ENCODE measurements at places on chromosomes 12 and 14.

DNA sequence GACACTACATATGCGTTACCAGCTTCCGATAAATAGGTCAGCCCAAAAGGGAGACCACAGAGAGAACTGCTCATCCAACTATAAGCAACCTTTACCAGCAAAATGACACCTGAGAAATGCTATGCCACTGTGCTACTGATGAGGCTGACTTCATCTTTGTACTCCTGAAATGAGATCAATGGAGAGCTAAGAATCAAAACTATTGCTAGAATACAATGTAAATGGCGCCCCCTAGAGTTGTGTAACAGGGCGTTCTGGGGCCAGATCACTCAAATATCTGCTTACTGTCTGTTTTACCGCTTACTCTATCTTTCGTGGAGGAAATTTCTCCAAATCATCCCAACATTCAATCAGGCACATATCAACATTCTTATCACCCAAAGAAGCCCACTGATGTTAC lies 4.6 kb downstream of the ZNF384 start:
- peak; percentile 60 for DNase-seq

GRCh38 chr12:115897729-115898128 lies 379.8 kb downstream of the MED13L start:
- no peak for DNase-seq

- DNase-seq: no peak
These were observed 66.6 kb upstream of the FAR2 start for GRCh38 chr12:29082522-29082921.

DNA sequence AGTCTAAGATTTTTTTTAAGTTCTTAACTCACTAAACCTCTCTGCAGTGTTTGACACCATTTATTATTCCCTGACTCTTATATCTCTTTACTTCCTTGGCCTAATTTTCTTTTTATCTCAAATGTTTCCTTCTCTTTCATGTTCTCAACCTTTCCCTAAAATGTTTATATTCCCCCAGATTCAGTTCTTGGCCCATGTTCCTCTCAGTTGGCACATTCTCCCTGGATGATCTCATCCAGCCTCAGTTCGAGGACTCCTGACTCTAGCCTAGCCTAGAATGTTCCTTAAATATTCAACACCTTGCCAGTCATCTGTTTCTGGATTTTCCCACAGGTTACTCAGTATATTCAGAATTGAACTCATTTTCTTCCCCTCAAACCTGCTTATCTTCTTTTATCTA lies 81.3 kb downstream of the SCN8A start:
- DNase-seq: no peak

- DNase-seq: no peak
These were observed 78.3 kb downstream of the LGMN start for GRCh38 chr14:92670160-92670559.

DNA sequence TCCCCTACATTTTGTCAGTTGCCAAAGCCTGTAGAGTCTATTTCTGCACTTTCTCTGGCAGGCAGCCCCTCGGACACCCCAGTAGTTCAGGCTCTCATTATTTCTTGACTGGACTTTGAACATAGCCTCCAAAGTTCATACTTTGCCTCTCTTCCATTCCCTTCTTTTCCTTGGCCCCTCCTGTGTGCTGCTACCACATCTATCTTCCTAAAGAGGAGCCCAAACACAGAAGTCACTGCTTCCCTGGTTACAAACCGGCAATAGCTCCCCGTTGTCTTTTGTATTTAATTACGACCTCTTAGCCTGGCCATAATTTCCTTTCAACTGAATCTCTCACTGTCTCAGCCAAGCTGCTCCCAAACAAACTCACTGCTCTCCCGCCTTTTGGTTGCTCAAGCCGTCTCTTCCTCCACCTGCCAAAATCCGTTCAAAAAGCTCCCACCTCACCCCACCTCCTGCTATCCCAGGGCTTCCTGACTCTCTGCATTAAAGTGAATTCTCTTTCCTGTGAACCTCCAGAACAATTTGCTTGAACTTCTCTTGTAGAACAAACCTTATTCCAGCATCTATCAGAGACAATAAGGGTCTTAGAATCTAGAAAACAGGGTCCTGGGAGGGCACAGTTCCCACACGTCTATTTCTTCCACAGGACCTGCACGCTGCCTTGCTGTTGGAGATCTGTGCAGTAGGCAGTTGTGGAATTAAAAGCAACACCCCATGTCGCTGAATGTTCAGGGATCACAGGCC lies 46.9 kb downstream of the PRMT8 start:
- no peak for DNase-seq

DNA sequence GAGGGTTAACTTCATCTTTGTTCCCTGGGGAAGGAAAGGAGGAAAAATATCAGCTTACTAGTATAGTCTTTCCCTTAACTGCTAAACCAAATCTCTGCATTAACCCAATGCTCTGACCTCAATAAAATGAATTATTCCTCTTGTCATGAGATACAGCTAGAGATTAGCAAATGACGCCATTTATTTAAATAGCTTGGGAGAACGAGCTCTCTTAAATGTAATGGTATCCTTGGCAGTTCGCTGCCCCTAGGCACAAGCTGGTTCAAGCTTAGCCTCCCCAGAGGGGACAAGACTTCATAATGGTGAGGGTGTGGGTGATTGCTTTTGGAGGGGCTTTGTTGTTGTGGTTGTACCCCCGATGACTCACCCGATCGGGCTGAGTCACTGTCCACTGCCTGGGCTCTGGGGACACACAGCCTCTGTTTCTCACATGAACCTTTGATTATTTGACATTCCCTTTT lies 19.6 kb downstream of the FNTB start:
- DNase-seq: no peak

GRCh38 chr14:101249676-101250036 lies 311.6 kb upstream of the DIO3 start:
- DNase-seq: no peak

- no peak for DNase-seq
These were observed 1.6 kb downstream of the SLC16A7 start for GRCh38 chr12:59597385-59597781.

DNA sequence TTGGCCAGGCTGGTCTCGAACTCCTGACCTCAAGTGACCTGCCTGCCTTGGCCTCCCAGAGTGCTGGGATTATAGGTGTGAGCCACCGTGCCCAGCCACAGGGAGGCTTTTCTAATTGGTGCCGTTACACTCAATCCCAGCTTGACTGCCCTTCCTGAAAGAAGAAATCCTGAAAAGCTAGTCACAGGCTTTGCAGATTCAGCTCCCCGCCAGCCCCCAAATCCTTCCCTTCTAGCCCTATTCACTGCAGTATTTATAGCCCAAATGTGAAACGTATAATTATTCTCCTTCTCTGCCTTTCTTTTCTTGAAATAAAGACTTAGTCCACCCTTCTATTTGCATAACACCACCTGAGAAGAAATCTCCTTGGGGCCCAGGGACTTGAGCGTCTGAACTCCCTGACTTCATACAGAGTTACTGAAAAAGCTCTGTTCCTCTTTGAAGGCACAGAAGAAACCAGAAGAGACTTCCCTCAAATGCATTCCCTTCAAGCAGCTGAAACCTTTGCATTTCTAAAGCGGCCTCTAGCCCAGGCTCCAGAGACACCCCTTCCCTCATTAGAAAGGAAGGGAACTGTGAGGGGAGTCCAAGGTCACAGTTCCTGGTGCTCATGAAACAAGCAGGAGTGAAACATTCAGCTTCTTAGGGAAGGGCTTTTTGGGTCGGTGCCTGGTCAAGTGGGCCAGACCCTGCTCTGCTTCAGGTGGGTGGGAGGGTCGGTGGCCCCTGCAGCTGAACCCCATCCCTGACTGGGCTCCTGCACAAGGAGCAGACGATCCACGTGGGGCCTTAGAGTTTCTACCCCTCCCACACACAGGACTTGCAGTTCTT lies 42.3 kb upstream of the BATF start:
- no peak for DNase-seq

GRCh38 chr14:92800012-92800411 lies 5.9 kb downstream of the GOLGA5 start:
- DNase-seq: no peak

DNA sequence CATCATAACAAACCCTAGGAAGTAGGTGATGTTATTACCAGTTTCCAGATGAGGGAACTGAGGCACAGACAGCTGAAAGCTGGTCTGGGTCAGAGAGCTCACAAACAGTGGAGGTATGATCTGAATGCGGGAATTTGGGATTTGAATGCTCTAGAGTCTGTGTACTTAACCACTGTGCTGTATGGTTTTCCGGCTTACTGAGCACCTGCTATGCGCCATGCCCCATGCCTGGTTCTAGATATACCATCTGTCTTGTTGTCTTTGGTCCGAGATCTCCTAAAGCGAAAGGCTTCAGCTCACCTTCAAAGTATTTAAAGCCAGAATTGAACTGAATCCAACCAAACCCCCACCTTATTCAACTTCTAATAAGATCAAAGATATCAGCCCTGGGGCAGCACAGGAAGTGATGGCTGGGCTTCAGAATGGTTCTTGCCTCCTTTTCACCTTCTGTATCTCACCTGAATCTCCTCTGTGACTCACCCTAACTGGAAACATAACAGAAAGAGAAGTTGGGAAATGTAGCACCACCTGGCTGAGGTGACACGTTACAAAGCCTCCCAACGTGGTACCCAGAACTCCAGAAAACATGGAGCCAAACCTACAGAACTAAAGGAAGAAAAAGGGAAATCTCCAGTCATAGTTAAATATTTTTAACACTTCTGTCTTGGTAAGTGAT lies 54.3 kb downstream of the PRMT8 start:
- no peak for DNase-seq

- no peak for DNase-seq
These were observed 256.2 kb downstream of the BCL11B start for GRCh38 chr14:99015833-99016232.

- no peak for DNase-seq
These were observed 77.0 kb downstream of the KITLG start for GRCh38 chr12:88503281-88503703.

GRCh38 chr14:20820063-20820904 lies 17.6 kb upstream of the RNASE1 start:
- no peak for DNase-seq

DNA sequence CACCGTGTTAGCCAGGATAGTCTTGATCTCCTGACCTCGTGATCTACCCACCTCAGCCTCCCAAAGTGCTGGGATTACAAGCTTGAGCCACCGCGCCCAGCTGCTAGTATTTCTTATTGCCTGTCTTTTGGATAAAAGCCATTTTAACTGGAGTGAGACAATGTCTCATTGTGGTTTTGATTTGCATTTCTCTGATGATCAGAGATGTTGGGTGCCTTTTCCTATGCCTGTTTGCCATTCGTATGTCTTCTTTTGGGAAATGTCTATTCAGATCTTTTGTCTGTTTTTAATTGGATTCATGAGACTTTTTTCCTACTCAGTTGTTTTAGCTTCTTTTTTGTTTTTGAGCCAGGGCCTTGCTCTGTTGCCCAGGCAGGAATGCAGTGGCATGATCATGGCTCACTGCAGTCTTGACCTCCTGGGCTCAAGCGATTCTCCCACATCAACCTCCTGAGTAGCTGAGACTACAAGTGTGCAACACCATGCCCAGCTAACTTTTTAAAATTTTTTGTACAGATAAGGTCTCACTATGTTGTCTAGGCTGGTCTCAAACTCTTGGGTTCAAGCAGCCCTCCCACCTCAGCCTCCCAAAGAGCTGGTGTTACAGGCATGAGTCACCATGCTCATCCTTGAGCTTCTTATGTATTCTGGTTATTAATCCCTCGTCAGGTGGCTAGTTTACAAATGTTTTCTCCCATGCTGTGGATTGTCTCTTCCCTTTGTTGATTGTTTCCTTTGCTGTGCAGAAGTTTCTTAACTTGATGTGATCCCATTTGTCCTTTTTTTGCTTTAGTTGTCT lies 65.9 kb downstream of the ACACB start:
- no peak for DNase-seq

GRCh38 chr14:66088656-66089055 lies 397.5 kb upstream of the CCDC196 start:
- DNase-seq: no peak

- no peak for DNase-seq
These were observed 144.2 kb downstream of the PLEKHA5 start for GRCh38 chr12:19273482-19274330.

- no peak for DNase-seq
These were observed 13.2 kb downstream of the NOPCHAP1 start for GRCh38 chr12:104999347-104999685.

DNA sequence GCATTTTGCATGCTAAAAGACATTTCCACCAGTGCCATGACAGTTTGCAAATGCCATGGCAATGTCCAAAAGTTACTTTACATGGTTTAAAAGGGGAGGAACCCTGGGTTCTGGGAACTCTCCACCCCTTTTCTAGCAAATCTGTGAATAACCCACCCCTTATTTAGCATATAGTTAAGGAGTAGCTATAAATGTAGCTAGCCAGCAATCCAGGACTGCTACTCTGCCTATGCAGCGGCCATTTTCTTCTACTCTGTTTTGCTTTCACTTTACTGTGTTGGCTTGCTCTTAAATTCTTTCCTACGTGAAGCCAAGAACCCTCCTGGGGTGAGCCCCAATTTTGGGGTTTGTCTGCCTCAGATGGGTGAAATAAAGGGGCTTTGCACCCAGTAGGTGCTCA lies 141.0 kb downstream of the PTPN11 start:
- no peak for DNase-seq

DNA sequence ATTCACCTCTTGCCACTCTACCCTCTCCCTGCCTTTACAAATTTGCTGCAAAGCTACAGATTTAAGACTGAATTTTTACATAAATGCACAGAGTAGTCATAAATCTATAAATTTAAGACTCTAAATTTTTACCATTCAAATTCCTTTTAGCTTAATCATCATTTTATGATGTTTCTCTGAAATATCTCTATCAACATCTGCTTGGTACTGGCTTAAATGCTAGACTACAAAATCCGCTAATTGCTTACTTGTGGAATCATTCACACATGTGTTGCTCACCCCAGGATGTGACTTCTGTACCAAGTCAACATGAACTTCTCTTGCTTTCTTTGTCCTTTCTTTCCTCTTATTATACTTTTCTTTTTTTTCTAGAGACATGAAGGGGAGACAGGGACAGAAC lies 109.2 kb downstream of the GALC start:
- no peak for DNase-seq

GRCh38 chr14:72630374-72630773 lies 263.5 kb downstream of the DPF3 start:
- no peak for DNase-seq

DNA sequence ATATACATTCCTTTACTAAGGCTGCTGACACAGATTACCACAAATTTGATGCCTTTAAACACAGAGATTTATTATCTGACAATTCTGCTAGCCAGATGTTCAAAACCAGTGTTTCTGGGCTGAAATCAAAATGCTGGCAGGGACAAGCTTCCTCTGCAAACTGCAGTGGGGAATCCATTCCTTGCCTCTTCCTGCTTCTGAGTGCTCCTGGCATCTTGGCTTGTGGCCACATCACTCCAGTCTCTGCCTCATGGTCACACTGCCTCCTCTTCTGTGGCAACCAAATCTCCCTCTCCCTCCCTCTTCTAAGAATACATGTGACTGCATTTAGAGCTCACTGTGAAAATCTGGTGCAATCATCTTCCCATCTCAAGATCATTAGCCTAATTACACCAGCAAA lies 235.7 kb downstream of the TTC8 start:
- DNase-seq: no peak

DNA sequence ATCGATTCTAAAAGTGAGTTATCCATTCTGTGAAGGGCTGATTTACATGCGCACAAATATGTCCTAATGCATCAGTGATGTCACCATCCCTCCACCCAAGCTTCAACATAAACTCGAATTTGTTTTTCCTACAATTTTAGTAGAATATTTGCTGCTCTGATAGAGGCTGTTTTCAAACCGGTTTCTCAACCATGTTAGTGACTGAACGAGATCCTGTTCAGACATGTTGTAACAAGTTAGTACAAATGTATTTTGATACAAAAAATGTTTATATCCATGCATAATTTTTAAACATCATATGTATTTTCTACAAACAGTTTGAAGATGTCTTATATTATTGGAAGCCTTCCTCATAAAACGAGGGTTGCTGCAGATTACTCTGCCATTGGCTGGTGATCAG lies 12.7 kb upstream of the PRB2 start:
- no peak for DNase-seq

- no peak for DNase-seq
These were observed 93.0 kb downstream of the KCNH5 start for GRCh38 chr14:62952226-62952625.
